ENCODE measurements at places on chromosomes 3 and 15.

DNA sequence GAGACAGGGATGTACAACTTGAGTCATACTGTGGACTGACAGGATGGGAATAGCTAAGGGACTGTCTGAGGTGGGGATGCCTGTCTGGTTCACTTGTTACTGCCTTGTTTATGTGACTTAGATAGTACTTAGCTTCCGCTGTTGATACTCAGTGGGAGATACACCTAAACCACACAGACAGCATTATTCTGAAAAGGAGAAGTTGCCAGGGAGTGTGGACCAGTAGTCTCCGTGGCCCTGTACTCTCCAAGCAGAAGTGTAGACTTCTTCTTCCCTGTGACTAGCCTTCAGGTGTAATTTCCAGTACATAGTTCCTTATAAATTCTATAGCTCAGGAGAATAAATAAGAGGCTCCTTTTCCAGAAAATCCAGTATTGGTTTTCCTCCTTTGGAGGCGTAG, 5.1 kb downstream of the HIGD2B start:
- no peak for DNase-seq

DNA sequence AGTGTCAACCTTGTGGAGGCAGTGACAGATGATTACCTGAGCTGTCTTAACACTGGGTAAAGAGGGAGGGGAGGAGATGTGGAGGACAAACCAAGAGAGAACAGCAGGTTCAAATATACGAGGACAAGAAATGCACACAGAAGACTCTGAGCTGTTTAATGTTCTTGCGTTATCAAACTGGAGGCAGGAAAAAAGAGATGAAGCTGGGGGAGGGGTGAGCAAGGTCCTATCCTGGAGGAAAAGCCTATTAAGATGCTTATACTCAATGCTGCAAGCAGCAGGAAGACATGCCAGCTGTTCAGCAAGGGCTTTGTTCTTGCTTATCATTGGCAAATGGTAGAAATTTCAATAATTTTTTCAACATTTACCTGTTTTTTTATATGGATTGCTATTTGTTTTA, 345.7 kb upstream of the TRIM42 start:
- DNase-seq: no peak

DNA sequence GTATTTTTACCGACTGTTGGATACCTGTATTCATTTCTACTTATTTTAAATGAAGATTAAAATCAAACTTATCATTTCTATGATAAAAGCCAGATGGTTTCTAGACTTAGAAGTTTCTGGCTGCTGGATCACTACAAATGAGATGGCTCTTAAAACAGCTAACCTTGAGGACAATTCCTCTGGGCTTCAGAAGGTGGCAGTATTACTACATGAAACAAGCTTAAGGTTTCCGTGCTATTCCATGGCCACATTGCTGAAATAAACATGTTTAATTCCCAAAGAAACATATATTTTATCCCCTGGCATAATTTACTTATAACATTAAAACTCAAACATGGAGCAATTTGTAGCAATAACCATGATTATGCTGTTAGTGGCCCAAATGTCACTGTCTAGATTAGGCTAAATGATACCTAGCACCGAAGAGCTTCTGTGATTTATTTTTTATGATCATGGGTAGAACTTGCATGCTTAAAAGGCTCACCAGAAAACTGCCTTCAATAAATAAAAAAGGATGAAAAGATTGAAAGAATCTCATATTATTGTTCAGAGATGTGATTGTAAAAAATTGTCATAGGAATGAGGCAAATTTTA, 204.0 kb upstream of the NANOGP8 start:
- no peak for DNase-seq

- no peak for DNase-seq
Measured at GRCh38 chr15:88012233-88012632, 244.3 kb downstream of the NTRK3 start.

DNA sequence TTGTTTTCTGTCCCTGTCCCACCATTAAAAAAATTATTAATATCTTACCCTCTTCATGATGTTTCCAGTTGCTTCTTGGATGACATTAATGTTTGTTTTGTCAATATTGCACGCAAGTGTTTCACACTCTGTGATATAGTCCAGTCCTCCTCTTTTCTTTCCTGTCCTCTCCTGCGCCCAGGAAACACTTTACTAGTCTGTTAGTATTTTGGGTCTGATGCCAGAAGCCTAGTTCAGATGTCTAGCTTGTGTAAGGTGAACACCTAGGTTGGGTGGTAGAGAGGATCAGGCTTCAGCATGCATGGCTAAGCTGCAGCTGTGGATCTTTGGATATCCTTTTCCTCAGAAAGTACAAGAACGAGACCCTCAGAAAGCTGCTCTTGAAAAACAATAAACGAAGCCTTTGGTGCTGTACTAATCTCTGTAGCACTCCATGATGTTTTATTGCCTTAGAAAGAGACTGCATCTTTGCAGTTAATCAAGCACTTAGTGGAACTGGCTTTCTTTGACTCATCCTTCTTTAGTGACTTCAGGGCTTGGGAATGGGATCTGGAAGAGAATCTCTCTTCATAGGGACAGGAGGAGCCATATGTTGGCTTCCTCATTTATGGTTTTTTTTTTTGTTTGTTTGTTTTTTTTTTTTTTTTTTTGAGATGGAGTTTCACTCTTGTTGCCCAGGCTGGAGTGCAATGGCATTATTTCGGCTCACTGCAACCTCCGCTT, 253.4 kb downstream of the LPP start:
- DNase-seq: no peak

DNA sequence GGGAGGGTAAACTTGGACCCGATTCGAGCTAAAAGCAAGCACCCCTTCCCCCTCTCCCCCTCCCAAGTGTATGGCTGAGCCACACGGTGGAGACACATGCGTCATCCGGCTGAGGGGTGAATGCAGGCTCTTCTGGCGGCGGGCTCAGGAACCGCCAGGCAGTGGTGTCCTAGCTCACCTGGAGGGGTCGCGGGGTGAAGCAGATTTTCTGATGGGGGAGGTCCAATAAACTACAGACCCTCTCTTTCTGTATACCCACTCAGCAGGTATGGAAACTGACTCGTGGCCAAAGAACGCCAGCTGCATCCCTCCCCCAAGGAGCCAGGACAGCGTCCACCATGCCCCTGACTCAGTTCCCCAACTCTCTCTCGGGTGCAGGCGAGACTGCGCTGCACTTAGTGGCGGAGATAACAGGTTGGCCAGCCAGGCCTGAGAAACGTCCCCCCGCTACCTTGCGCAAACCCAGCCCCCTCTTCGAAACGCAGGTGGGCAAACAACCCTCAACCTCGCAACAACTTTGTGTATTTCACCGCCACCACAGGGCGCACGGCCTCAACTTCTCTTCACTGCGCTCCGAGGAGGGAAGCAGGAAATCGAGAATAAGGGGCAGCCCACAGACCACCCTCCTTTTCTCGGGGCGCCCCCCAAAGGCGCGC, 1.3 kb downstream of the MAGI1 start:
- DNase-seq: no peak

- DNase-seq: no peak
Measured at GRCh38 chr3:149186721-149187120, 34.9 kb downstream of the CP start.

- no peak for DNase-seq
Measured at GRCh38 chr15:57091636-57092035, 173.2 kb downstream of the TCF12 start.

- no peak for DNase-seq
Measured at GRCh38 chr15:27868828-27869404, 230.2 kb downstream of the OCA2 start.

- DNase-seq: no peak
Measured at GRCh38 chr15:73074241-73074640, 22.0 kb downstream of the NEO1 start.

DNA sequence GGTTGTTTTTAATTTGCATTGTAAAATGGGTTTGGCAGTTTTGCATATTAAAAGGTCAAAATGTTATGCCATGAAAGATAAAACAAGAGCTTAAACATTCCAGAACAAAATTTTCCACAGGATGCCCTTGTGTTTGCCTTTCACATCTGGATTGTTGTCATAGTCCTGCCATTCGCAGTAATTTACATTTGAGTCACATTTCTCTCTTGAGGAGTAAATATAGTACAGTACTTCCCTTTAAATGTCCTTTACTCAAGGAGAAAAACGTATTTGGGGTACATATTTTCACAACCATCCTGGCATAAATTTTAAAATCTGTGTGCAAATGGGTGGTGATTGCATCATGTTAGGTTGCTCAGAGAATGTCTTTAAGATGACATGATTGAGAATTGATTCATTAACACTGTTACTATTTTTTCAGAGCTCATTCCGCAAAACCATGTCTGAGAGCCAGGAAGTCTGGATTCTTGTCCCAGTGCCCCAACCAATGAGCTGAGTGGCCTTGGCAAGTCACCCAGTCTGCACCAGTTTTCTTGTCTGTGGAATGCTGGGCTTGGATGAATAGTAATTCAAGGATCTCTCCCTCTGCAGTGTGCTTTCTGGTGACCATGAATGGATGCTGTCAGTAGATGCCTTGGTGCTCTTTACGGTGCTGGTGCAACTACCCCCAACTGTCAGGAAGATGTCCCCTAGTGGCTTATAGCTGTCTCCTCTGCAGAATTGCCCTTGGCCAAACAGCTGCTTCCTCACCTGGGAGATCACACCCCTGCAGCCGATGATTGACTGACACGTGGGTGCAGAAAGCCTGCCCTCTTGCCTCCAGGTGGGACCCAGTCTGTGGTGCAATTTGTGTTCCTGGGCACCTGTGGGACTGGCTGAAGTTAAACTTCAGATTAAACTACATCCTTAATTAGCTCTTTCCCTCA, 43.0 kb downstream of the ABHD5 start:
- DNase-seq: no peak

Data from stimulated activated CD4-positive, alpha-beta T cell treated with anti-CD3 and anti-CD28 coated beads, Interleukin-4, amount 100 ng/mL, for 24 hours (primary cell).